ENCODE measurements at places on chromosomes 1 and 21.
A peak's percentile ranks its signal among the peaks of the same experiment; 100 is the strongest.

GRCh38 chr21:29201186-29201585 is 70.7 kb downstream of the MAP3K7CL start:
- no peak for DNase-seq

GRCh38 chr1:37792943-37793686 is 532 bp upstream of the MANEAL start:
- DNase-seq = no peak

DNA sequence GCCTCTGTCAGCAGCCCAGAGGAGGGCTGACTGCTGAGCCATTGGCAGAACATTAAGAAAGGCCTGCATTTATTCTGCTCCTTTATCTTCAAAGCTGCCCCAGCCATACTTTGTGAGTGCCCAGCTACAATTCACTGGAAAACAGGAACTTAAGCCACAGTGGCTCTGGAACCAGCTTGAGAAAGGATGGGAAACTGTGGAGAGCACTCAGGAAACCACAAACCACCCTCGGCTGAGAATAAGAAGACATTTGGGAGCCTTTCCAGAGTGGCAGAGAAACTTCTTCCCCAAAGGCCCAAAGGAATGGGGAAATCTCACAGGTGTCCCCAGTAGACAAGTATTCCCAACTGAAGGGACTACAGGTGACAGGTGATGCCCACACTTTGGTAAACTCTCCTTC is 1.8 kb downstream of the LAMB3 start:
- DNase-seq = no peak

GRCh38 chr1:41418857-41419583 is 57.8 kb downstream of the FOXO6 start:
- DNase-seq = peak; percentile 84

GRCh38 chr21:38244885-38245869 is 11.6 kb upstream of the KCNJ15 start:
- DNase-seq = no peak

DNA sequence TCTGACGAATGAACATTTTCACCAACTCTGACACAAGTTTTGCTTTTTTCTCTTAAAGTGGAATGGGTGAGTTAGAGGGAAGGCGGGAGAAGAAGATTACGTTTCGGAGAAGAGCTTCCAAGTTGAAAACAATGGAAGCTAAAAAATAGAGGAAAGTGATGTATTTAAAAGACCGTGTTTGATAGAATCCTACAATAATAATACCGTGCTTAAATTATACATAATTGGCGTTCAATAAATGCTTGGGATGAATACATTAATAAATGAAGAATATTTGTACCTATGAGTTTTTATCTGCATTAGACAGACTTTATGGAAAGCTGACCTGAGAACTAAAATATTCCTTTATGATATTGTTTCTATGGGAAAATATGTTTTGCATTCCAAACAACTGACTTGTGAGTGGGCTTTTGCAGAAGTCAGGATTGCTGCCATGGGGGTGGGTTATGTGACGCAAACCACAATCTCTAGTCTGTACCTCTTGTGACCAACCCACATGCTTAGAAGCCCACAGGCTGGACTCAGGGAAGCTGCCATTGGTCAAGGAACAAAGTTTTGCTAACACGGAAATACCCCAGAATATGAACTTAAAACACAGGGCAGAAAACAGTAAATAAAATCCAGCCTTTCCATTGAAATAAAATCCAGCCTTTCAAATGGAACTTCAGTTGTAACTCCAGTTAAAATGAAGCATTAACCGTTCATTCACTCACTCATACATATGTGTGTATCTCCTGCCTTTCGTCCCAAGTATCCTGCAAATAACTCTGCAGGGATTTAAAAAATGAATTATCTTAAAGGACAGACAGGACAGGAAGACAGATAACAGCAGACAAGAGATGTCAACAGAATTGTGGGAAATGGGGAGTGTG is 21.3 kb upstream of the ATF3 start:
- DNase-seq = no peak

GRCh38 chr1:19728413-19729145 is 63.9 kb downstream of the HTR6 start:
- DNase-seq = no peak

DNA sequence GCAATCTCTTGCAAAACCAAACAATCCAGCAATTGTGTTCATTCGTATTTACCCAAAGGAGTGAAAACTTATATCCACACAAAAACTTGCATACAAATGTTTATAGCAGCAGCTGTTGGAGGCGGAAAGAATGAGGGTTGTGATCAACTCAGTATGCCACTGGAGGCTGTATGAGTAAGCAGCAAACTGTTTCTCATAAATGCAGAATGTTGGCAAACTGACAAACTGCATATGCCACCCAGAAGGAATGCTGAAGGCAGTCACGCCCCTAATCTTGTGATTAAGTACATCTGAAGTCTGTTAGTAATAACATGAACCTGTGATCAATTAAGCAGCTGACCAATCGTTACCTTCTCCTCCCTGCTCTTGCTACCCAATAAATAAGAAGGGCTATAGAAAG is 60.5 kb upstream of the CR2 start:
- DNase-seq = no peak

Data from NCI-H1105 treated with DMSO at 0.1 percent for 48 hours (cell line).